ENCODE measurements at places on chromosomes 1 and 21. TPM values are rescaled to one million over a fixed set of nuclear protein-coding genes. Genes with fewer than 3 reads are reported as not detected.

DNA sequence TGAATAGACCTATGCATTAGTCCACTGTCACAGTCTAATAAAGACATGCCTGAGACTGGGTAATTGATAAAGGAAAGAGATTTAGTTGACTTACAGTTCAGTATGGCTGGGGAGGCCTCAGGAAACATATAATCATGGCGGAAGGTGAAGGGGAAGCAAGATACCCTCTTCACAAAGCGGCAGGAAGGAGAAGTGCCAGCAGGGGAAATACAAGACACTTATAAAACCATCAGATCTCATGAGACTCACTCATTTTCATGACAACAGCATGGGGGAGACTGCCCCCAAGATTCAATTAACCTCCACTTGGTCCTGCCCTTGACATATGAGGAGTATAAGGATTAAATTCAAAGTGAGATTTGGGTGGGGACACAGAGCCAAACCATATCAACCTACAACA is 59.4 kb downstream of the CAPN9 start:
- no peak for DNase-seq

The DPT gene
- 67.6 TPM for polyA plus RNA-seq

- no peak for DNase-seq
Measured at GRCh38 chr1:4915154-4915553, 260.7 kb downstream of the AJAP1 start.

The C1orf87 gene
- polyA plus RNA-seq: not detected

- DNase-seq: no peak
Measured at GRCh38 chr1:3247521-3248121, 178.6 kb downstream of the PRDM16 start.
